A549 (cell line): ENCODE measurements at places on chromosomes 16 and 17.

- DNase-seq = no peak
Observed at GRCh38 chr17:32875230-32875917, 1.6 kb downstream of the MYO1D start.

DNA sequence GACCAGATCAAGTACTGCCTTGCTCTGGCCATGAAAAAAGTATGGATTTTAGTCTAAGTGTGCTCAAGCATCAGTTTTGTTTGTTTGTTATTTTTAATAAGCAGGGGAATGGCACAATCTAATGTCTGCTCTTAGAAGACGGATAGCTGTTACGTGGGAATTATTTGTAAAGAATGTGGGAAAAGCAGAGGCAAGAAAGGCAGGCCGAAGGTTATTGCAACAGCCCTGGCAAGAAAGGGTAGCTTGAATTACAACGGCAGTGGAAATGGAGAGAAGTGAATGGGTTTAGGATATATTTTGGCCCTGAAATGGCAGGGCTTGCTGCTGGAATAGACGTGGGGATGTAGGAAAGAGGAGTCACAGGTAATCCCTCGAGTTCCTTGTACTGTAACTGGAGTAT lies 987 bp upstream of the HASPIN start:
- DNase-seq = no peak

- DNase-seq = no peak
Observed at GRCh38 chr17:78556812-78557211, 20.4 kb downstream of the DNAH17 start.

GRCh38 chr17:59001158-59001814 lies 105.4 kb downstream of the TRIM37 start:
- DNase-seq = peak; percentile 9

- no peak for DNase-seq
Observed at GRCh38 chr17:7855660-7856010, 769 bp downstream of the TMEM88 start.

GRCh38 chr17:34219405-34219804 lies 35.7 kb upstream of the CCL2 start:
- no peak for DNase-seq

DNA sequence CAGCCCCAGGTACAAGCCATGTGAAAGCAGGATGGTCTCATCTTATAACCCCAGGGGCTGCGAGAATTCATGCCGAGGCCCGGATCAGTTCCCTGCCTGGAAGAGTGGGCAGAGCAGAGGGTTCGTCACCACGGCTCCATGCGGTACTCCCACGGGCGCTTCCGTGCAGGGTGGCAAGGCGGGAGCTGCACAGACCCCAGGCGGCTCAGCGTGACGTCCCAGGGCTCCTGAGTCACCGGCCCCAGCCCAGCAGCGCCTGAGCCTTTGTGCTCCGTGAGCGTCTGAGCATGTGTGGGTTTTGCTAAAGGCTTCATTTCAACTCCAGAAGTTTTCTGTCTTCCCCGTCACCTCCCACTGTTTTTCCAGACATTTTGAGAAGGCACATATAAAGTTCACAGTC lies 71.2 kb upstream of the CHMP6 start:
- no peak for DNase-seq

- DNase-seq = peak; percentile 84
Observed at GRCh38 chr17:71438631-71439146, 682.1 kb upstream of the SOX9 start.

- no peak for DNase-seq
Observed at GRCh38 chr16:89504091-89504490, 4.1 kb upstream of the SPG7 start.

DNA sequence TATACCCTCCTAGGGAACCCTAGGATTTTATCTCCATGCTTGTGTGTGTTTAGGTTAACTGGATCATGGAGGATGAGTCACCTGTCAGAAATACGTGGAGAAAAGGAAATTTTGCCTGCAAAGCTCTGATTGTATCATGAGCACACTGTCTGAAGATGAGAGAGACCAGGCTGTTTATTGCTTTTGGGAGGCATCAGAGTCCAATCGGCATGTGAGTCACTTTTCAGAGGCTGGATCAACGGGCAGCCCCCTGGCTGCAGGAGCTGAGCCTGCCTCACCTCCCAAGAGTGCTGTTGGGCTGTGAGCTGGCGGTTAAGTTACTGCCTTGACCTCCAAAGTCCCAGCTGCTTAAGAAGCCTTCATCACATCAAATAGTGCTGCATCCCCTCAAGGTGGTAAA lies 41.5 kb upstream of the MED9 start:
- peak; percentile 78 for DNase-seq

GRCh38 chr16:64250866-64251265 lies 871.0 kb downstream of the CDH11 start:
- no peak for DNase-seq

- peak; percentile 14 for DNase-seq
Observed at GRCh38 chr16:26816885-26817571, 249.7 kb upstream of the C16orf82 start.

- DNase-seq = no peak
Observed at GRCh38 chr16:85225721-85226120, 113.4 kb upstream of the CIBAR2 start.

- no peak for DNase-seq
Observed at GRCh38 chr17:79799538-79800324, 2.9 kb upstream of the CBX8 start.

DNA sequence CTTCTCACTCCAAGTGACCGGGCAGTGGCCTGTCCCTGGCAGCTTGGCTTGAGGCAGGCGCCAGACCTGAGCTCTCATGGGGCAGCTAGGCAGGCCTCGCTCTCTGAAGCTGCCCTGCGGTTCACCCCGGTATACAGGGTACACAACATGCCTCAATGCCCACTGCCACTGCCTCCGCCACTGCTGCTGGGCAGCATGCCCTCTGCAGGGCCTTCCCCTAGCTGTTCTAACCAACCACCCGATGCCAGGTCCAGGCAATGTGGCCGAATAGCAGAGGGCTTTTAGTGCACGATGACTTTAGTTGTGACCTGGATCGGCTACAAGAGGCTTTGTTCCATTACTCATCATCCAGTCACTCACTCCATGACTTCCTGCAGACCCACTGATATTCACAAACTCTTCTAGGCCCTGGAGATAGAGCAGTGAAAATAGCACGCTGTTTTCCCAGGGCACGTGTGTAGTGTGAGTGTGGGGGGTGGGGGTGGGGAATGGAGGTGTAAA lies 19.7 kb downstream of the CDC42EP4 start:
- DNase-seq = no peak

DNA sequence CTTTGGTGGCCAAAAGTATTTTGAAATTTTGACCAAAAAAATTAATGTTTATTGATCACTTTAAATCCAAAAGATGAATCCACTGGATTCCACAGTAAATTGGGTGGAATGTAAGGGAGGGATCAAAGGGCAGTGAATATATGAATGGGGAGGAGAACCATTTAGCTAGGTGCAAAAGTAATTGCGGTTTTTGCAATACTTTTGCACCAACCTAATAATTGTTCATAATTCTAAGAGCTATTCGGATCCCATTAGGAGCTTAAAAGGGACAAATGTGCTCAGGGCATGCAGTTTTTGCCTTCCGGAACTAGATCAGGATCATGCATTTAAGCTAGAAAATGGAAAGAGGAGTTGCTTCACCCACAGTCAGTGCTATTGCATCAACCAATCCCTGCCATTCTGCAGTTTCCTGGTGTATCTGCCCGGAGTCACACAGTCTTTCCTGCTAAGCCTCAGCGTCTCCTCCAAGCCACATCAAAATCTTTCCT lies at the start of gene LPO:
TSS of gene LPO (plus strand) at position 438 of the 488 bp plus-strand sequence. CDS start 4,396 bp downstream, outside the sequence.
- no peak for DNase-seq

DNA sequence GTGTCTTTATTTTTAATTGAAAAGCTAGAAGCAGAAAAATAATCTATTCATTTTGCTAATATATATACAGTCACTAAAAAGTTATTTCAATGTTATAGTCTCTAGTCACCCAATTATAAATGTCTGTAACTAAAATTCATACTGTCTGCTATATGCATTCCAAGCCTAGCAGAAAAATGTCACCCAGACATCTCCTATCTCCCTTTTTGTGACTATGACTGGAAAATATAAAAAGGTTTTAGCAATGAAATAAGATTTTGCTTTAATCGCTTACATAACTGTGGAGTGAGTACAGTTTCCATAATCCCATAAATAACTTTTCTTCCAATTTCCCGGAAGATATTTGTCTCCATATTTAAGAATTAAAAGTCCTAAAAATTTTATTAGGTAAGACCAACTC lies 88.6 kb downstream of the BRIP1 start:
- DNase-seq = no peak

DNA sequence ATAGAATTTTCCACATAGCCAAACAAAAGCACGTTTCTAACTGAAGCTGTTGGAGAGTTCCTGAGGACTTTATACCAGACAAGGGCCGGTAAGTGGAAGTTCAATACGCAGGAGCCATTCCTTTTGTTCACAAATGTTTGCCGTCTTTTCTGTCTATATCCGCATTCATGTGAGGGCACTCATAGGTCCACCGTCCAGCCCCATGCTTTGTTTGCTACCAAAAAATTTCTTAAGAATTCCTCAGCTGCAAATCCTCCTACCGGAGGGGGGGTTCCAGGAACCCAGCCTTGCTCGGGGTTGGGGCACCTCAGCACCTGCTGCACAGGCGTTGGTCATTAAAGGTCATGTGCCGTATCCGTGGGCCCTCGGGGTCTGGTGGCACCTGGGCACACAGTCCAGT lies 276.8 kb downstream of the SEC14L1 start:
- no peak for DNase-seq

- no peak for DNase-seq
Observed at GRCh38 chr17:6110088-6110487, 39.9 kb downstream of the WSCD1 start.

DNA sequence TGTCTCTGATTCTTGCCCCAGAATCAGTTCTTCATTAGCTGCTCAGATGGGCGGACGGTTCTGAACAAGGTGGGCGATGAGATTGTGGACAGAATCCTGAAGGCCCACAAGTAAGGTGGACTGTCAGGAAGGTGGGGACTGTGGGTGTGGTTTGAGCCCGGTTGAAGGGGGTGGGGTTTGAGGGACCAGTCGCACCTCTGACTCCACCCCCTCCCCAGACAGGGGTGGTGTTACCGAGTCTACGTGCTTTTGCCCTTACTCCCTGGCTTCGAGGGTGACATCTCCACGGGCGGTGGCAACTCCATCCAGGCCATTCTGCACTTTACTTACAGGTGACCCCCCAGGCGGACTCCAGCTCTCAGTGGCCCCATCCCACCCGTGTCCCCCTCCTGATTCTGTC lies 11.3 kb downstream of the PLD2 start:
- no peak for DNase-seq

- DNase-seq = no peak
Observed at GRCh38 chr17:17934214-17934613, 38.0 kb downstream of the TOM1L2 start.

DNA sequence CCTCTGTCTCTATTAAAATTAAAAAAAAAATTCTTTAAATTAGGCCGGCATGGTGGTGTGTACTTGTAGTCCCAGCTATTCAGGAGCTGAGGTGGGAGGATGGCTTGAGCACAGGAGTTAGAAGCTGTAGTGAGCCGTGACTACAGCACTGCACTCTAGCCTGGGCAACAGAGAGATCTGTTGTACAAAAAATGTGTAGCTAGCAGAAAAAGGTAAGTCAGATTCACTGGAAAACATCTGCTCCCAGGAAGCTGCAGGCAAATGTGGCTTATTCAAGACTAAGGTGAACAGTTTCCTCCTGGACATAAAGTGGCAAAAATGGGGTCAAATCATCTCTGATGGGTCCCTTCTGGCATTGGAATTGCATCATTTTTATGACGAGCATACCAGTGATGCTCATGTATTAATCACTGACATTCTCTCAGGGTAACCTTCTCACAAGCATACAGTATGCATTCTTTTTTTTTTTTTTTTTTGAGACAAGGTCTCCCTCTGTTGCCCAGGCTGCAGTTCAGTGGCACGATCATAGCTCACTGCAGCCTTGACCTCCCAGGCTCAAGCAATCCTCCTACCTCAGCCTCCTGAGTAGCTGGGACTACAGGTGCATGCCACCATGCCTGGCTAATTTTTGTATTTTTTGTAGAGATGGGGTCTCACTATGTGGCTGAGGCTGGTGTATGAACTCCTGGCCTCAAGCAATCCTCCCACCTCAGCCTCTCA lies 48.7 kb downstream of the CPPED1 start:
- DNase-seq = no peak

DNA sequence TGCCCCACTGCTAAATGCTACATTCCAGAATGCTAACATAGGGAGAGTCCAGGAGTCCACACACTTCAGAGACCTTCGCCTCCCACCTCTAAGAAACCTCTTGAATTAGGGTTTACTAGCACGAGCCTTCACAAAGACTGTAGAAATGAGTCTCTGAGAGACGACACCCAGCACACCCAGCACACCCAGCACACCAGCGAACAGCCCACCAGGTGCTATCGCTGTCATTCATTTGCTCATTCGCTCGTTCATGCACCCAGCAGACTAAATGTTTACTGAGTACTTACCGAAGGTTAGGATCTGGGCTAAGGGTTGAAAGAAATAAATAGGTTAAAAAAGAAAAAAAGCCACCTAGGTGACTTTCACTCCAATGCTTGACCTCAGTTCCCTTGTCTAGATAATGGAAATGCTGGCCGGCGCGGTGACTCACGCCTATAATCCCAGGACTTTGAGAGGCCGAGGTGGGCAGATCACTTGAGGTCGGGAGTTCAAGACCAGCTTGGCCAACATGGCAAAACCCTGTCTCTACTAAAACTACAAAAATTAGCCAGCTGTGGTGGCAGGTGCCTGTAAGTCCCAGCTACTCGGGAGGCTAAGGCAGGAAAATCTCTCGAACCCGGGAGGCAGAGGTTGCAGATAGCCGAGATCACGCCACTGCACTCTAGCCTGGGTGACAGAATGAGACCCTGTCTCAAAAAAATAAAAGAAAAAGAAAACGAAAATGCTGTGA lies 100.8 kb downstream of the ADCY9 start:
- DNase-seq = peak; percentile 76

DNA sequence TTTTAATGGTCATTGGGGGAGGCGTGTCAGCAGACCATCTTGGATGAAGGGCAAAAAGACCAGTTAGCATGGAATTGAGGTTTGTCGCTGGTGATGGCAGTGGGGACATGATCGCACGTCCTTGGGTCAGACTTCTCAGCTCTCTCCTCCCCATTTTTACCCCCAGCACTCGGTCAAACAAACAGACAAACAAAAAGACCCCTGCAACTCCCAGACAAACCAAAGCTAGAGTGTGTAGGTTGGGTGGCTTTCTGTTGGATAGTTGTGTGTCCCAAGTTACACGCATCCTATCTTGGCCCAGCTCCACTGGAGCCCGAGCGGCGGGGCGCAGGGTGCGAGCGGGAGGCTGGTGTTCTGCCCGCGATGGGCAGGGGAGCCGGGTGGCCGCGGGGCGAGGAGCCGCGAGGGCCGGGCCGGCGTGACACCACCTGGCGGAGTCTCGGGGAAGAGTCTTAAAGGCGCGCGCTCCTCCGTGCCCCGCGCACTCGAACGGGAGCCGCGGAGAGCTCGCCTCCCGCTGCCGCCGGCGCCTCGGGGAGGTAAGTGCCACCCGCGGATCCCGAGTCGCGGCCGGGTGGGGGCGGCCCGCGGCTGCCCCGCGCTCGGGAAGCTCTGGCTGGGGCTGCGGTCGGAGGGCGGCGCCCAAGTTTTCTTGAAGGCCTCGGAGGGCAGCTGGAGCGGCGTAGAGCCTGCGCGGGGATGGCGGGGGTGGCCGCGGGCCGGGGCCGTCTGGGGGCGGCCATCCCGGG lies 18.5 kb upstream of the NTN1 start:
- DNase-seq = peak; percentile 75

GRCh38 chr16:55810451-55810961 lies 22.4 kb downstream of the CES1 start:
- no peak for DNase-seq

- DNase-seq = no peak
Observed at GRCh38 chr17:40315678-40316570, 6.9 kb downstream of the RARA start.
